ENCODE measurements at places on chromosomes 4 and X.

GRCh38 chr4:150130933-150131332 is 52.7 kb downstream of the DCLK2 start:
- DNase-seq = peak; percentile 31

- no peak for DNase-seq
Observed at GRCh38 chr4:186644737-186645261, 78.9 kb downstream of the FAT1 start.

DNA sequence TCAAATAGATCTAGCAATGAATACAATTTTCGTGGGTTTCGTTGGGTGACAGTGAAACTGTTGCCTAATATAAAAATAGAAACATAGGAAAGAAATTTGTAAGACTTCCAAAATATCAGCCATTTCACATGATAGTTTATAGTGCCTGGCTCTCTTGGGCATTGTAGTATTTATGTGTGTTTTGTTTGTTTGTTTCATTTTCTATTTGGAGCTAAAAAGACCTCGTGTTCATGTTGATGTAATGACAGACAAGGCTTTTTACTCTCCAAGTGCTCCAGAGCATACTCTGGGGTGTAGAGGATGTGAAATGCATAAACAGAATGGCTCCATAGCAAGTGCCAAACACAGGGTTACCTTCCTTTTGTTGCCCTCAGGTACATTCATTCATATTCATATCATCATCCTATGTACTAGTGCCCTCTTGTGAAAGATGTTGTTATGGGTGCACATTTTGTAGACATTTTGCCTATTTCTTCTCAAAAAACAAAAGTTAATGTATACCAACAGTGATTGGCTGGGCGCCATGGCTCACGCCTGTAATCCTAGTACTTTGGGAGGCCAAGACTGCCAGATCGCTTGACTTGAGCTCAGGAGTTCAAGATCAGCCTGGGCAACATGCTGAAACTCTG is 100.7 kb upstream of the AMOT start:
- DNase-seq = no peak

GRCh38 chr4:122583906-122584305 is 37.0 kb downstream of the IL21 start:
- DNase-seq = no peak

GRCh38 chrX:153640736-153641575 is 6.0 kb upstream of the DUSP9 start:
- no peak for DNase-seq

DNA sequence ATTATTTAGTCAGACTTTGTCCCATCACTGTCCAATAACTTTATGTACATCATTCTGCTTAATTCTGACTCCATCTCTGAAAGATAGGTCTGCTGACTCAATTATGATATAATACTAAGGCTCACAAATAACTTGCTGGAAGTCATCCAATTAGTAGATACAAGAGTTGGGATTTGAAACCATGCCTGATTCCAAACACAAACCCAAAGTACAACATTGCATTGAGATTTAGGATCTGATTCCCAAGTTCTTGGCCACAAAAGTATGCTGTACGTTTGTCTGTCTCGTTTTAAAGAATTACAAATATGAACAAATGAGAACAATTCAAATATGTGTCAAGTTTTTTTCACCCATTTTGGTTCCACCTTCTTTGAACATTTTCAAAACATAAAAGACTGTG is 108.8 kb downstream of the AMELX start:
- DNase-seq = no peak

- DNase-seq = no peak
Observed at GRCh38 chr4:39908284-39908683, 69.4 kb downstream of the PDS5A start.

DNA sequence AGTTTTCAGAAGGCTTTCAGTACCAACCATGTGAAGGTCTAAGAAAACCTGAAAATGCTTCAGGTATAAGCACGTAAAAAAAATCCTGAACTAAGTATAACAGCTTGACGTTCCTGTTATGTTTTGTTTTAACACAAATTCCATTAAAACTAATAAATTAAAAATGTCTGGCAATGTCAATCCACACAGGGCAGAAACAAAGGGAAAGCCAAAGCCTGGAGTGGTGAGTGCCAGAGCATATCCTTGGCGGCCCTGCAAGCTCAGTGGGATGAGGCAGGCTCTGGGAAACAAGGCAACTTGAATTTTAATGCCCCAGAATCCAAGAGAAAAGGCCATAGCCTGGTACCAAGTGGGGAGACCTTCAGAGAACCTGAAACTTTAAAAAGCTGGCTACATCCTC is 78.2 kb downstream of the EPHA5 start:
- no peak for DNase-seq

- DNase-seq = no peak
Observed at GRCh38 chrX:37640142-37640541, 45.4 kb upstream of the XK start.

GRCh38 chrX:134821370-134821769 is 163.1 kb upstream of the PLAC1 start:
- DNase-seq = peak; percentile 34

DNA sequence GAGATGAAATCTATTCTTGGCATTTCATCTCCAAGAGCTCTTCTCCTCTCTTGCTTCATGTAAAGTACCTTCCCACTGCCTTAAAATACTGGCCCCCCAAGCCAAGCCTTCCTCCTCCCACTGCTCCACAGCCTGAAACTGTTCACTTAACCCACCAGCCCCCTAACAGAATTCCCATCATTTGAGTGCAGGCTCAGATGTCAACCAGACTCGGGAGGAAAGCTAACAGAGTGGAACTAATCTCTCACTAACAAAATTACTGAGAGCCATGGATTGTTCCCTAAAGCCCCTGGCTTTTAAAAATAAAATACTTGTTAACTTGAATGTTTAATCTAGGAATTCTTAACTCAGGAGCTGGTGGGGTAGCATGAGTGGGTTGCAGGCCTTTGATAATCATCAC is 7.1 kb upstream of the DCUN1D4 start:
- no peak for DNase-seq

DNA sequence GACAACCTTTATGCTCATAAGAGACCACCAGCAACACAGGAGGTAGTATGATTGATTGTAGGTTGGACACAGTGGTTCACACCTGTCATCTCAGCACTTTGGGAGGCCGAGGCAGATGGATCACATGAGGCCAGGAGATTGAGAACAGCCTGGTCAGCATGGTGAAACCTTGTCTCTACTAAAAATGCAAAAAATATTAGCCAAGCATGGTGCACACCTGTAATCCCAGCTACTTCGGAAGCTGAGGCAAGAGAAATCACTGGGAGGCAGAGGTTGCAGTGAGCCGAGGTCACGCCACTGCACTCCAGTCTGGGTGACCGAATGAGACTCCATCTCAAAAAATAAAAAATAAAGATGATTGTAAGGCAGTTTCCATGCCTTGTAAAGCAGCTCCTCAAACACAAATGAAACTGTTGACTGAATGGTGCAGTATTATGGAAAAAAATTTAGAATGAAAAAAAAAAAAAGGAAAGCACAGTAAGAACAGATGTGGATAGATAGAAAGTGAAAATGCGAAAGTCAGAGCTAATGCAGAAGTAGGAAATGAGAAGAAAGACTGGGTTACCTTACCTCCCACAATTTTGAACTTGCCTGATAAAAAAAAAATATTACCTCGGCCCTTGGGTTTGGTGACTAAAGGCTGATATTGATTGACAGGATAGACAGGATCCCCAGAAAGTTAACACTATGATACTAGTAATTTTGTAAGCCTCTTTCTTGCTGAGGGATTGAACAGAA is 249.2 kb upstream of the TRAM1L1 start:
- no peak for DNase-seq

GRCh38 chrX:19462231-19462630 is 53.1 kb downstream of the MAP3K15 start:
- no peak for DNase-seq

DNA sequence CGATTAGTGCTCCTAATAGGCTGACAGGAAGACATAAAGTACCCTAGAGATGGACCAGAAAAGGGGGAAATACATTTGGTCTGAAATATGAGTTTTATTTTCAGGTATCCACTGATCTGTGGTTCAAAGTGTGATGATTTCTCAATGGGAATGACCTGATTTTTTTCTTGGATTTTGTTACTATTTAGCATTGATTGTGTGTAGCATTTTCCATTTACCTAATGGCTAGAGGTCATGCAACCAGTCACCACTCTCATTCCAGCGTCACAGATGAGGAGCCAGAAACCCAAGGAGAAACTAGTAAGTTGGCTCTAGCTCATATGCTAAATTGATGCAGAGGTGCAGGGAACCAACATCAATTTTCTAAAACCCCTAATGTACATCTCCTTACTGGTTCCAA is 118.1 kb downstream of the IL1RAPL2 start:
- no peak for DNase-seq

DNA sequence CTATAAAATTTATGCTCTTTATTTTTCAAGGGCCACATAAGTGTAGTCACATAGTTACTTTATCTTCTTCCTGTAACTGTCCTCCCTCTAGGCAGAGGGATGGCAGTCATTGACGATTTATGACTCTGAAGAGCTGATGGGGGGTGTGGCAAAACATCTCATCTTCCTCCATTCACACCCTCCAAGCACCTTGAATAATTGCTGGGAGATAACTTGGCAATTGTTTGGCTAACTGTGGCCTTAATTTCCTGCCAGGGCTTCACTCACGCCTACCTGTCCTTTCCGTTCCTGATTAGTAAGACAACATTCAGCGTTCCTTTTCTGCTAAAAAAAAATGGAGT is 329.2 kb downstream of the ARHGAP10 start:
- no peak for DNase-seq

DNA sequence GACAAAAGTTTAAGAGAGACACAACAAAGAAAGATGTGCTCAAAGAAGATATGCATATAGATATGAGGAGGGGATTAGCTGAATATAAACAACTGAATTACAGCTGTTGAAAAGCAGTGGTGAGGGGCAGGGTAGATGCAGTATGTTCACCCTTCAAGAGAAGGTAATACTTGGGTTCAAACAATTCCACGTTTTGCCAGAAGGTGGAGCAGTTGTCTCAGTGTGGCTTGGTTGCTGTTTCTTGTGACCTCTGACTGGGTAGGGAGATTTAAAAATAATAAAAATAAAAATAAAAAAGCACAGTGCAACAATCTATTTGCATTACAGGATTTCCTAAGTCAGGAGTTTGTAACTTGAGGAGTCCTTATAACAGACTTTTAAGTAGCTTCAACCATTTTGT is 23.3 kb downstream of the PHOX2B start:
- DNase-seq = no peak

- no peak for DNase-seq
Observed at GRCh38 chr4:99013402-99013843, 17.9 kb downstream of the METAP1 start.

DNA sequence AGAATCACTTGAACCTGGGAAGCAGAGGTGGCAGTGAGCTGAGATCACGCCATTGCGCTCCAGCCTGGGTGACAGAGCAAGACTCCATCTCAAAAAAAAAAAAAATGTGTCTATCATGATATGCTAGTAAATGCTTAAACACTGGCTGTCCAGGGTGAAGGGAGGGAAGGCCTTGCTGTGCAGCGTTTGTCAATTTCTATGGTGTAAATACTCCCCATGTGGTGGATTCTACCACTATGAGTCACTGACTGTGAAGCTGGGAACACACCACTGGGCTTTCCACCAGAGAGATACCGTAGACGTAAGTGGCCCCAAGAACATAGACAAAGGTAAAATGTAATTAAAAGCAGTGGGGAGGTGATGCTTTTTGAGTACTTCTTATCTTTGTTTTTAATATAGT is 51.3 kb upstream of the LEF1 start:
- DNase-seq = no peak

DNA sequence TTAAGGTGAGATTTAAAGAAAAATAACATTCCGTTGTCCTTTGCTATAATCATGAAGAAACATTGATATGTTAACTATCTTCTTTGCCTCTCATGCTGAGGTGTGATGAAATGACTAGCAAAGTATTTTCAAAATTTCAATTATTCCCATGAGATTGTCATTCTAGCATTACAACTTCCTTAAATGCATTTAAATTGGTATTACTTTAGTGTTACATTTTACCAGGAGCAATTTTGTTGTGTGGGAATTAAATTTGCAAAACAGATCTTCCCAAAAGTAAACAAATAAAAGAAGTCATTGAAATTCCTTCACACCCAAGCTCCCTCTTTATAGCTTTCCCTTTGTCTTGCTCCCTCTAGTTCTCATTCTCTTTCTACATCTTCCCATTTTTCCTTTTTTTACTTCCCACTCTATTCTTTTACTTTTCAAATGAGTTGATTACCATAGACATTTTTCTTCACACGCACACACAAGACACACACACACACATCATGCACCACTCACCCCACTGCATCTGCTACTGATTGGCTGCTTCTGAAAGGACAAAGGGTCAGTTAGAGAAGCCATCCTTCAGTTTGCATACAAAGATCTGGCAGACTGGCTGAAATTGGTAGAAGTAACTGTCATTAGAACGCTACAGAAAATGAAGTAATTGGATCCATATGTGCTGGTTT is 10.0 kb upstream of the APELA start:
- no peak for DNase-seq

GRCh38 chr4:148215202-148215601 is 227.0 kb downstream of the NR3C2 start:
- no peak for DNase-seq

- no peak for DNase-seq
Observed at GRCh38 chr4:13710246-13710885, 82.8 kb upstream of the BOD1L1 start.

- DNase-seq = no peak
Observed at GRCh38 chr4:185412412-185412811, 13.4 kb downstream of the UFSP2 start.

DNA sequence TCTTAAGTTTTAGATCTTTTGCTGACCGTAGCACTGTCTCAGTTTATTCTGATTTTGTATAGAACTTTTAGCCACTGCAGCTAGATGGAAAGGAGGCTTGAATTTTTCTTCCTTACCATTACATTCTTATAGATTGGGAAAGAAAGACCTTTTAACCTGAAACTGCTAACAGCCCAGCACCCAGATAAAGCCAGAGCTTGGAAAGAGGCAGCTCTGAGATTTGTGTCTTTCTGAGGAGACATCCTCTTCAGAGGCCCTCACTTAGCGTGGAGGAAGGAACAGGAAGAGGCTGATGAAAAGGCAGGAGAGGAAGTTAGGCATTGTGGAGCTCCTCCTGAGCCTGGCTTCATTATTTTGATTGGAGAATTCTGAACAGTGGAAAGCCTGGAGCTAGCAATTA is 35.1 kb downstream of the ATG4A start:
- DNase-seq = no peak

DNA sequence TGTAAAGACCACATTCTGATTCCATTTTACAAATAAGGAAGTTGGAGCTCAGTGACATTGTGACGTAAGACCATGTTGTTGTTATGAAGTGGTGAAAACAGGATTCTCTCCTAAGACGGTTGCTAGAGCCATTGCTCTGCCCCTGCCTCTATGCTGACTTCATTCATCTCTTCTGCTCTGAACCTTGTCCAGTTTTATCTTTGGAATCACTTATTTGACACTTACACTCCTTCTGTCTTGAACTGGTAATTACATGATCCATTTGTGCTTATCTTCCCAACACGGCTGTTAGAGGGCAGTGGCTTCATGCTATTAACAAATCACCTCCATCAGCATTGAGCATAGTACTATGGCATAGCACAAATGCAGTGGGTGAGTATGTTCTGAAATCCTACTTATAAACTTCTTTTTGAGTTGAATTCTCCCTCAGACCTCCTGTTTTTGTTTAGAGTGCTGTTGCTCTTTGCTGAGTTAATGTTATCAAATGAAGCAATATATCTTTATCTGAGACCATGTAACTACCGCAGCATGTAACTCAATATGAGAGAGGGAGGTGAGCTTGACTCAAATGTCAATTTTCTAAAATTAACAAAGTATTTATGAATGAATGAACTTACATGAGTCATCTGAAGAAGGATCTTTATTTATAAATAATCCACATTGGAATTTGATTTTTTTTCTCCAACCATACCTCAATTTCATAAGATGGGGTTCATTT is 177.8 kb downstream of the RASL11B start:
- DNase-seq = no peak

GRCh38 chrX:17744896-17745523 is 7.7 kb downstream of the SCML1 start:
- DNase-seq = no peak
